ENCODE measurements at places on chromosomes 1 and 21.

DNA sequence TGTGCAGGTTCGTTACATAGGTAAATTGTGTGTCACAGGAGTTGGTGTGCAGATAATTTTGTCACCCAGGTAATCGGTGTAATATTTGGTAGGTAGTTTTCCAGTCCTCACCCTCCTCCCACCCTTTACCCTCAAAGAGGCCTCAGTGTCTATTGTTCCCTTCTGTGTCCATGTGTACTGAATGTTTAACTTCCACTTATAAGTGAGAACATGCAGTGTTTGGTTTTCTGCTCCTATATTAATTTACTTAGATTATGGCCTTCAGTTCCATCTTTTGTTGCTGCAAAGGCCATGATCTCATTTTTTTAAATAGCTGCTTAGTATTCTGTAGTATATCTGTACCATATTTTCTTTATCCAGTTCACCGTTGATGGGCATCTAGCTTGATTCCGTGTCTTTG, 87.3 kb downstream of the RPS6KC1 start:
- DNase-seq = peak; percentile 23

DNA sequence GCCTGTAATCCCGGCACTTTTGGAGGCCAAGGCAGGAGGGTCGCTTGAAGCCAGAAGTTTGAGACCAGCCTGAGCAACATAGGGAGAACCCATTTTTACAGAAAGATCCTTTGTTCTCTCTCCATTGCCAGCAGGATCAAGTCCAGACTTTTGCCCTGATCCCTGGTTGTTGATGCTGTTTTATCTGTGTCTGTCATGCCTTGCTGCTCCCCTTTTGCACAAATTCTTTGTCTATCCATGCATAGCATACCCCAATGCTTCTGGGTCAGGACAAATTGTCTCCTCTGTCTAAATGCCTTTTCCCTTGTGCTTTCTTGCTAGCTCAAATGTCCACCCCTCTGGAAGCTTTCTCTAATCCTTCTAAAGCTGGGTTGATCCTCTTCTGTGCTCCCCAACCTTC, 25.3 kb upstream of the FAAH start:
- DNase-seq = no peak

DNA sequence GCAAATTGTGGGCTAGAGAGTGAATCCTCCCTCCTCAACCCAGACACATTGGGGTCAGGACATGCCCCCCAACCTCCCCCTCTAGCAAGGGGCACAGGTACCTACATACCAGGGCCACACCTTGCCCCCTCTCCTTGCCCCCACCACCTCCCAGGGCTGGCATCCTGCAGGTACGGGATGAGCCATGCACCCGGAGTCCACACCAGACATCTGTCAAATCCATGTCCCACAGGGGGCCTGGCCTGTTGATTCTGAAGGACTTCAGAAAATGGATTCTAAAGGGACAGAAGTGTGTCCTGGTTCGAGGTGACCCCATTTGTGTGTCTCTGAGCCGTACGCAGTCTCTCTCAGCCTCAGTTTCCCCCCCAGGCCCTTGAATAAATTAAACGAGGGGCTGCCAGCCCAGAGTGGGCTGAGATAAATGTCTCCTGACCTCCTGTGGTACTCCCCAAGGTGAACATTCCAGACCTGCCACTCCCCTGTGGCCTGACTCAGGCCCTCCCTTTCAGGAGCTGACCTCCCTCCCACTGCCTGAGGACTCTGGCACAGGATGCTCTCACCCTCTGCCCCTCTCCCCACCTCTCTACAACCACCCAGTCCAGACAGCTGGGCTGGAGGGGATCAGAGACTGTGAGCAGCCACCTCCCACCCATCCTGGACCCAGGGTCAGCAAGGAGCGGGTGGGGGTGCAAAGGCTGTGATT, 94.5 kb downstream of the EPHB2 start:
- no peak for DNase-seq

GRCh38 chr1:92473781-92474495, 12.8 kb downstream of the GFI1 start:
- no peak for DNase-seq

DNA sequence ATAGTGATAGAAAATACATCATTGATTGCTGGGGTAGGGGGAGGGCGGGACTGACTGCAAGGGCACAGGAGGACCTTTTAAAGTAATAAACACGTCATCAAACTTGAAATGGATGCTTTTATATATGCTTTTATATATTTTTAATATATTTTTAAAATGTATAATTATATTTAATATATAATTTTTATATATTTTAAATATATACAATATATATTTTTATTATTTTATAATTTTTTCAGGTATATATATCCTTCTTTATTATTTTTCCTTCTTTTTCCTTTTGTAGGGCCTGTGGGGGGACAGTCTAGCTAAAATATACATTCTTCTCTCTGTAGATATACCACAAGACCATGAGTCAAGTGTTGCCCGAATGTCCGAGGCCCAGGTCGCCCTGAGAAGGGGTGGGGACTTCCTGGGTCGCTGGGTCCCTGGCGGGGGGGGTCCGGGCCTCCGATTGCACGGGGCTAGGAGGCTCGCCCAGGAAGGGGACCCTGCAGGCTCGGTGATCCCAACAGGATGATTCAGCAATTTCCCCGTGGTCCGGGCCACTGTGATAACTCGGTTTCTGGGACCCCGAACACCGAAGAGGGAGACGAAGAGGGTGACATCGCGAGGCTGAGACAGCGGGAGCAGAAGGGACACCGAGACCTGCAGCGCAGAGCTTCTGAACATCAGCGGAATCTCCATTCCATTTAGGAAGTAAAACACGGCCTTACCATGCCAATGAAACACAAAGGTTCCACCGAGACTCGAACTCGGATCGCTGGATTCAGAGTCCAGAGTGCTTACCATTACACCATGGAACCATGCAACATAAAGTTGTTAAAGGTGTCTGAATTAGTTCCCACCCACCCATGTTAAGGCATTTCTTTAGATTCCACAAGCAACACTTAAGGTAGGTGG, 112.5 kb upstream of the NBPF11 start:
- no peak for DNase-seq

DNA sequence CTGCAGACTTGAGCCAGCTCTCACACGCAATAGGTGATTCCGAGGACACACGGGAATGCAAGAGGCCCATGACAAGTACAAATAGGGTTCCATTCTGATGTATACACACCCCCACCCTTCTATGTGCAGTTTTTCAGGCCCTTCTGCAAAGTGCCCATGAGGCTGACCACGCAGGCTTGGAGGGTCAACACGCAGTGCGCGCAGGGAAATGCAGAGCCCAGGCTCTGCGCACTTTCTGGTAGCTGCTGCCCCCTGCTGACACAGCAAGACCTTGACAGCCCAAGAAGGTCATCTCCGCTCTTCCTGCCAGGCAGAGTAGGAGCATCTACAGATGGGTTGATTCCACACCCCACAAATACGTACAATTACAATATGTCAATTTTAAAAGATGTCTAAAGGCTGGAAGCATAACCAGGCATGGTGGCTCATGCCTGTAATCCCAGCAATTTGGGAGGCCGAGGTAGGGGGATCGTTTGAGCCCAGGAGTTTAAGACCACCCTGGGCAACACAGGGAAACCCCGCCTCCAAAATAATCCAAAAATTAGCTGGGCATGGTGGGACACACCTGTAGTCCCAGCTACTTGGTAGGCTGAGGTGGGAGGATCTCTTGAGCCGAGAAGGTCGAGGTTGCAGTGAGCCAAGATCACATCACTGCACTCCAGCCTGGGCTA, 18.5 kb downstream of the SH3BP5L start:
- DNase-seq = peak; percentile 7

GRCh38 chr1:190663962-190664361, 186.3 kb upstream of the BRINP3 start:
- DNase-seq = no peak

- DNase-seq = no peak
Measured at GRCh38 chr1:39277879-39278278, 73.4 kb downstream of the MACF1 start.

- no peak for DNase-seq
Measured at GRCh38 chr1:12275370-12275769, 45.5 kb downstream of the VPS13D start.

DNA sequence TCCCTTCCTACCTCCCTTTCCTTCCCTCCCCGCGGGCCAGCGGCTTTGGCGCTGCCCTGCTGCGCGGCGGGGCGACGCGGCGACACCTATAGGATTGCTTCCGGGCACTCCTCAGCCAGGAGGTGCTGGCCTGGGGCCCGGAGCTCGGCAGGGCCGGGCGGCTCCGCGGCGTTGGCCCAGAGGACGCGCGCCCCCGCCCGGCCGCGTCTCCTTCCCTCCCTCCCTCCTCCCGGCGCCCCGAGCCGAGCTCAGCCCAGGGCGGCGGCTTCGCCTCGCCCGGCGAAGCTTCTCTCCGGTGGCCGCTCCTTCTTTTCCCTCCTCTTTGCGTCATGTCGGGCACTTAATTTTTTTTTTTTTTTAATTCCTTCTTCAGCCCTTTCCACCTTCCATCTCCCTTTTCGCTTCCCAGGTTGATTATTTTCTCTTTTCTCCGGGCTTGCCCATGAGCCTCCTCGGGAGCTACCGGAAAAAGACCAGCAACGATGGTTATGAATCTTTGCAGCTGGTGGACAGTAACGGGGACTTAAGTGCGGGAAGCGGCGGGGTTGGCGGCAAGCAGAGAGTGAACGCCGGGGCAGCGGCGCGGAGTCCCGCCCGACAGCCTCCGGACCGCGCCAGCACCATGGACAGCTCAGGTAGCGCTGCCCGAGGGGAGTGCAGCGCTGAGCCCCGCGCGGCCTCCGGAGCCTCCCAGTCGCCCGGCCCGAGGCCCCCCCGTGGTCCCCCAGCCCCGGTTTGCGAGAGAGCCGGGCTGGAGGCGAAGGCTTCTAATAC, at the start of gene DNAJC6:
Gene DNAJC6 (plus strand): TSS at position 240 of the 774 bp plus-strand sequence. CDS start 203 bp downstream, at position 443.
- peak; percentile 88 for DNase-seq

GRCh38 chr1:65980237-65980636, 187.5 kb downstream of the PDE4B start:
- no peak for DNase-seq

- no peak for DNase-seq
Measured at GRCh38 chr1:230248016-230248888, 177.9 kb downstream of the PGBD5 start.

DNA sequence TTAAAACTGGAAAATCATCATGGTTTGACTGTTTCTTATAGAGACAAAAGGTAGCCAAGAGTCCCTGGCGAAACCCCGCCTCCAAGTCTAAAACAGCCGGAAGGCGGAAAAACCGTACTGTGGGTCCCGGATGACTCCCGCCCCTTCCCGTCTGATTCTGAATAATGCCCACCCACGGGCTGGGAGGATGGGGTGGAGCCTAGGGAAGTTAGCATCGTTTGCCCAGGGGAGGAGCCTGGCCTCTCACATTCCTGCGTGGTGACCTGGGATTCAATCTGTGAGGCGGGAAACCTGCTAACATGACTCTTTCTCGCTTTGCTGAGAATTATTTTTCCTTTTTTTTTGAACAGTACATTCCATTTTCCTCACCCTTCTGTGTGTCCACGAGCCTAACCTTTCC, 124.9 kb downstream of the KCNK1 start:
- DNase-seq = no peak

DNA sequence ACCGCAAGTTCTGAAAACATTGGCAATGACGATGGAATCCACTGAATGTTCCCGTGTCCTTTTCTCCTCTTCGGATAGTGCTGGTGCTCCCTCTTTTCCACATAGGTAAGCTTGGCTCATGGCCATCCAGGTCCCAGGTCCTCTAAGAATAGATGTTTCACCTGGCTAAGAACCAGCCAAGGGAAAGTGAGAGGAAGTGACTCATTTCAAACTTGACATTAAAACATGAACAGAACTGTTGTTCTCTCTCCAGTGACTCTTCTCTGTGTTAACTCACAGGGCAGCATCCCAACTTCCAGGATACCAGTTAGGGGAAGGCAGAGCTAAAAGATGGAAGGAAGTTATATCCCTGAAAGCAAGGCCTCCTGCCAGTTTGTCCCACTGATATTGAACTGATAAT, 493.8 kb upstream of the CHRM3 start:
- no peak for DNase-seq

DNA sequence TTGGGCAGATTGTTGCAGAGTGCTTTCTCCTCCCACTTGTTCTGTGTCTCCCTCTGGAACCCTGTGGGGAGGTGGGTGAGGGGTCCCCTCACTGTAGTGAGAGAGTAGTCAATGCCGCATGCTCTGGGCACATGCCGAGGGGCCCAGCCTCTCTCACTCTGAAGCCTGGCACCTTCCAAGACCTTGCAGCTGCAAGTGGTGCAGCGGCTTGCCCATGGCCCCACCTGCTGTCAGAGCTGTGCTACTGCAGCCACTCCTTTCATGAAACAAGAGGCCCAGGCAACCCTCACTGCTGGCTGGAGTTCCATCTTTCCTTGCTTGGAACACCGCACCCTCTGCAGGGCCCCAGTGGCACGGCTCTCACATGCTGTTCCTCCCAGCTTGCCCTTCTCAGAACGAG, 58.4 kb upstream of the COL6A1 start:
- no peak for DNase-seq

GRCh38 chr1:33300673-33301072, 20.2 kb downstream of the A3GALT2 start:
- DNase-seq = no peak

GRCh38 chr1:73604211-73604610, 593.8 kb downstream of the LRRIQ3 start:
- DNase-seq = no peak

DNA sequence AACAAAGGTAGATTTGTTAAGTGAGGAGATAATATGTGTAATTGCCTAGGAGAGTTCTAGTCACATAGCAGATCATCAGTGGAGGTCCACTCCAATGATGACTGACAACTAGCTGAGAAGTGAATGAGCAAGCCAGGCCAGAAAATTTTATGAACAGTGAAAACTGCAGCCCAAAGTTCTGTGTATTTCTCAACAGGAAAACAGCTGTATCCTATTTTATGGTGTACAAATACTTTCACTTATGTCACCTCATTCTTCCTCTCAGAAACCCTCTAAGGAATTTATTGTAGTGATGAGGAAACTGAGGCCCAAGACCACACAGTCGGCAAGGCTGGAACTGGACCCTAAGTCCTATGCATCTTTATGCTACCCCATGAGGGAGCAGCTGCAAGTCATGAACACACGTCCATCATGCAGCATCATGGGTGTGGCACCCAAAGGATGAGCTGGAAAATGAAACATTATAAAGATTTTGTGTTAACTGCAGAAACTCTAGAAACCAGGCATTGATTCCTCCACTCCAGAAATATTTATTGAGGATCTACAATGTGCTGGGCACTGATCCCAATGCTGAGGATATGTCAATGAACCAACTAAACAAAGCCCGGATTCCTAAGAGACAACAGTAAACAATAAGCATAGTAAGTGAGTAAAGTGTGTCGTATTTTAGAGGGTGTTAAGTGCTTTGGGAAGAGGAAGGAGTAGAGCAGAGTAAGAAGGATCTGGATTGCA, 99.5 kb upstream of the DUSP10 start:
- no peak for DNase-seq

DNA sequence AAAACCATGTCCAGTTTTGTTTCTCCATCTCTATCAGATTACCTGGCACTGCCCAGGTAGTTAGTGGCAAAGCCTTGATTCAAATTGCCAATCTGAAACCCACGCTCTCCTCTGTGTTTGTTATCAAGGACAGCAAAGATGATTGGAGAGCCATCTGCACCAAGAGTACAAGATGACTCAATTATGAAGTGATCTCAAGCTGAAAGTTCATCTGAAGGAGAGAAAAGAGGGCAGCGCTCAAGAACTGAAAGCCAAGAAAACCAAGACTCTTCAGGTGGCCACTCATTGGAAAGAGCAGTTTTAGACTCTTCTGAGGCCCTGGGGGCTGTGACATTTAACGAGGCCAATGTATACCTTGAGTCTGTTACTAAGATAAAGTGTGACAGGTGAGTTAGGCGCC, 13.8 kb downstream of the RXRG start:
- DNase-seq = no peak
